CD4-positive, alpha-beta T cell treated with Interleukin-12 subunit alpha and Interleukin-12 subunit beta, for 1 hour (primary cell): ENCODE measurements at places on chromosomes 12 and 14.
A peak's percentile ranks its signal among the peaks of the same experiment; 100 is the strongest.

DNA sequence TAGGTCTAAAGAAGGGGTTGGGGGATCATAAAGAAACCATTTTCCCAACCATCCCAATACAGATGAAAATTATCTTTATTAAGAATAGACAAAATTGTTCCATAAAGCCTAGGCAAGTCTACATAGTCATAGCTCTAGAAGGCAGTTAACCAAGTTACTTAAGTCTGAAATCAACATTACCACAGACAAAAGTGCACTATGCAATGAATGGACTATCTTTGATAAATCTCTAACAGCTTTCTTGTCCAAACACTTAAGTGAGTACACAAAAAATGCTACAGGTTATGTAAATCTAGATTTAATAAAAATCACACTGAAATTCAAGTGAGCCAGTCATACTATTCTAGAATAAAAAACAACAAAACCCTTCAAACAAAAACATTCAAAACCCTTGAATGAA lies 87.0 kb upstream of the GPHB5 start:
- no peak for DNase-seq

DNA sequence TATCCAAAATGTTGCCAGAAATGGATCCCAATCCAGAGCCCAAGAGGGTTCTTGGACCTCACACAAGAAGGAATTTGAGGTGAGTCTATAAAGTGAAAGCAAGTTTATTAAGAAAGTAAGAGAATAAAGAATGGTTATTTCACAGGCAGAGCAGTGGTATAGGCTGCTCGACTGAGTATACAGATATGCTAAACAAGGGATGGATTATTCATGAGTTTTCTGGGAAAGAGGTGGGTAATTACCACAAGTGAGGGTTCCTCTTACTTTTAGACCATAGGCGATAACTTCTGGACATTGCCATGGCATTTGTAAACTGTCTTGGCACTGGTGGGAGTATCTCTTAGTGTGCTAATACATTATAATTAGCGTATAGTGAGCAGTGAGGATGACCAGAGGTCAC lies 73.6 kb downstream of the ETNK1 start:
- no peak for DNase-seq

DNA sequence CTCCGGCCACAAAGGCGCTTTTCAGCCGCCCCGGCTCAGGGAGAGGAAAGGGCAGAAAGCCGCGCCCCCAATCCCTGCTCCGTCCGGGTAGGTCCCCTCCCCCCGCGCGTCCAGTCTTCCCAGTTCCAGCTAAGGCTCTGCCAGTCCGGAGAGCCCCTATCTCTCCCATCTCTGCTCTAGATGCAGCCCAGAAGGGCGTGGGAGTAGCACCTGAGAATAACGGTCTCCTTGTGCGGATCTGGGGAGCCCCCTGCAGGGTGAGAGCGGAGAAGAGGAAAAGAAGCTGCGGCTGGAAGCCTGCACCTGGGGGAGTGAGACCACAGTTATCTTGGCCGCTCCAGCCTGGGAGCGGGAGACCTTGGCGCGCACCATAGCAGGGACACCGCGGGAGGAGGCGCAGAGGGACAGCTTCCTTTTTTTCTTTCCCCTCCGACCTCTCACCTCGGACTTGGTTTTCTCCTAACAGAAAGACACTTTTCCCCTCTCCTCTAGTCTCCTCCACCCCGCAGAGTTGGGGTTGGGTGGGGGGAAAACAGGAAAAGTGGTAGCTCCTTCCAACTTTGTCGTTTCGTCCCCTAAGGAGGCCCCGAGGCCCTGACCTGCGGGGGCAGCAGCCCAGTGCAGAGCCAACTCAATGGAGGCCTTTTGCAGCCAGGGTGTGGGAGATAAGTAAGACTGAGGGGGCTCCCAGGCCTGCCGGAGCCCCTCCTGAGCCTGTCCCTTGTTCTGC lies 2.4 kb downstream of the DHH start:
- DNase-seq = peak; percentile 63

- peak; percentile 11 for DNase-seq
Measured at GRCh38 chr12:12081836-12082497, 11.2 kb downstream of the BCL2L14 start.
